Body of pancreas (tissue), 4 donors: ENCODE measurements at places on chromosomes 7 and 10.

GRCh38 chr10:3424111-3424851 lies 251.7 kb upstream of the PITRM1 start:
- no peaks in the 10 kb centered on the region for H3K27me3 ChIP-seq
- H3K4me3 ChIP-seq, result no peak overlapping the region
- H3K27ac ChIP-seq, result no peak overlapping the region
- H3K36me3 ChIP-seq, result no peaks in the 10 kb centered on the region

GRCh38 chr7:134696261-134696660 lies 49.6 kb downstream of the BPGM start:
- H3K27ac ChIP-seq, result no peak overlapping the region
- no peaks in the 10 kb centered on the region for H3K4me1 ChIP-seq
- H3K36me3 ChIP-seq, result no peaks in the 10 kb centered on the region
- H3K4me3 ChIP-seq, result no peak overlapping the region
- DNase-seq, result no peak
- H3K27me3 ChIP-seq, result no peaks in the 10 kb centered on the region

DNA sequence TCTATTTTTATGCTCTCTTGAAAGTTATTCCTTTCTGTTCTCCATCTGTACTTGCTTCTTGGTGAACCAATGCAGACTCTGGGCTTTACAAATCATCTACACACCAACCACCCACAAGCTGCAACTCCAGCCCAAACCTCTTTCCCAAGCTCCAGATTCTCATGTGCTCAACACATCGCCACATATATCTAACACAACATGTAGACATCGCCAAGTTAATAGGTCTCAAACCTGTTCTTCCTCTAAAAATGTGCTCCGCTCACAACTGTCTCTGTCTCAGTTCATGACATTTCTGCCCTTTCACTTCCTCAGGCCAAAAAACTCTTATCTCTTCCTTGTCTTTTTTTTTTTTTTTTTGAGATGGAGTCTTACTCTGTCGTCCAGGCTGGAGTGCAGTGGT lies 95.7 kb upstream of the EEPD1 start:
- no peak for DNase-seq
- no peak overlapping the region for H3K27ac ChIP-seq
- H3K27me3 ChIP-seq, result no peaks in the 10 kb centered on the region
- H3K36me3 ChIP-seq, result no peaks in the 10 kb centered on the region

DNA sequence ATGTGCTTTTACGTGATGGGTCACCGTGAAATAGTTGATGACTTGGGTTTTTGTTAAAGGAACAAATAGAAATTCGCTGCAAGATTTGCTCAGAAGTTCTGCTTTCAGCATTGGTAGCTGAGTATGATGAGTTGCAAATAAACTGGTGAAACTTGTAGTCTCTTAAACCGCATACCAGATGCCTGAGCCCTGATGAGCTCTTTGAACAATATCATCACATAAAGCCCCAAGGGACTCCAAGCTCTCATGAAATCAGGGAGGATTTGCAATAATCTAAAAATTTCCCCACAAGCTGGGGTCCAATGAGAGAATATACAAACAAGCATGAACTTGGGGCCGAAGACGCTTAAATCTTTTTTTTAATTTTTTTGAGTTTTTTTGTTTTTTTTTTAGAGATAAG lies 312.4 kb downstream of the CALN1 start:
- H3K27me3 ChIP-seq, result no peaks in the 10 kb centered on the region
- DNase-seq, result no peak
- H3K27ac ChIP-seq, result no peak overlapping the region
- no peak overlapping the region for H3K4me3 ChIP-seq
- H3K36me3 ChIP-seq, result no peaks in the 10 kb centered on the region
